ENCODE measurements at places on chromosomes 2 and 18.

DNA sequence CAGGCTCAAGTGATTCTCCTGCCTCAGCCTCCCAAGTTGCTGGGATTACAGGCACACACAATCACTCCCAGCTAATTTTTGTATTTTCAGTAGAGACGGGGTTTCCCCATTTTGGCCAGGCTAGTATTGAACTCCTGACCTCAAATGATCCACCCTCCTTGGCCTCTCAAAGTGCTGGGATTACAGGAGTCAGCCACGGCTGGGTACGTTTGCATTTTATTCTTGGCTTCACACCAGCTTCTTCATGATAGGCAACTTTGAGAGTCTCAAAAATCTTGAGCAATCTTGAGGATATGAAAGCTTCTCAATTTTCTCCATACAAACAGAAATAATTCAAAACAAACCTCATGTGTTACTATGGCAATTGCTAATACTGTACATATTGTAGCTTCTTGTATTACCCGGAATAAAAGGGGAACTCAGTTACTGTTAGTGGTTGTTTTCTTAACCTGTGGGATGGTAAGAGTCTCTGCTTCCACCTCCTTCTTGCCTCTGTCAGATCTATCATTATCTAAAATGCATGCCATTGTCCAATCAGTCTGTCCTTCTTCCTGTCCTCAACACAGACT, 102.9 kb upstream of the SYT4 start:
- H3K4me1 ChIP-seq: no peaks in the 10 kb centered on the region
- H3K36me3 ChIP-seq: no peaks in the 10 kb centered on the region
- no peak overlapping the region for H3K27ac ChIP-seq
- H3K27me3 ChIP-seq: no peaks in the 10 kb centered on the region
- no peak overlapping the region for H3K4me3 ChIP-seq
- no peak for DNase-seq

DNA sequence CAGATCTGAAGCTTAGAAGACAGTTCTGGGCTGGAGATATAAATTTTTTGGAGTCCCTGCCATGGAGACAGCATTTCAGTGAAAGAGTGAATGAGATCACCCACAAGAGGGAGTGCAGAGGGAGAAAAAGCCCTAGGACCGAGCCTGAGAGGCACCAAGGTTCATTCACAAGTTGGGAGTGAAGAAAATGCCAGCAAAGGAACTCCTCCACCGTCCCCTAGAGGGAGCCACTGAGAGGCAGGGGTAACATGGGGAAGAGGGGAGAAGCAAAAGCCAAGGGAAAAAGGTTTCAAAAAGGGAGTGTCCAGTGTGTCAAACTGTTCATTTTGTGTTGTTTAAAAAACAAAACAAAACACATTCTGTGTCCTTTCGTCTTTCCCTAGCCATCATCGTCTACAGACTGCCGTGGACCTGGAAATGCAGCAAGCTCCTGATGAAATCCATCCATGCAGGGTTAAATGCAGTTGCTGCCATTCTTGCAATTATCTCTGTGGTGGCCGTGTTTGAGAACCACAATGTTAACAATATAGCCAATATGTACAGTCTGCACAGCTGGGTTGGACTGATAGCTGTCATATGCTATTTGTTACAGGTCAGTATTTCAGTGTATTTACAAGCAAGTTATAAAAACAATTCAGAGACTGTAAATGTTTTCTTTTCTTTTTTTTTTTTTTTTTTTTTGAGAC, 19.1 kb downstream of the CYBRD1 start:
- H3K27me3 ChIP-seq: no peaks in the 10 kb centered on the region
- H3K36me3 ChIP-seq: peaks cover 6% of the 10 kb centered on the region
- H3K4me1 ChIP-seq: peaks cover 21% of the 10 kb centered on the region
- H3K4me3 ChIP-seq: no peak overlapping the region
- H3K27ac ChIP-seq: peak overlapping the region; percentile 72

GRCh38 chr2:157991932-157992331, 109.7 kb upstream of the UPP2 start:
- H3K27me3 ChIP-seq: no peaks in the 10 kb centered on the region
- no peaks in the 10 kb centered on the region for H3K4me1 ChIP-seq
- no peak overlapping the region for H3K4me3 ChIP-seq
- no peak overlapping the region for H3K27ac ChIP-seq

GRCh38 chr2:29920130-29920577, 1.2 kb downstream of the ALK start:
- H3K36me3 ChIP-seq: no peaks in the 10 kb centered on the region
- H3K27me3 ChIP-seq: peaks cover 13% of the 10 kb centered on the region
- H3K27ac ChIP-seq: no peak overlapping the region
- no peaks in the 10 kb centered on the region for H3K4me1 ChIP-seq

DNA sequence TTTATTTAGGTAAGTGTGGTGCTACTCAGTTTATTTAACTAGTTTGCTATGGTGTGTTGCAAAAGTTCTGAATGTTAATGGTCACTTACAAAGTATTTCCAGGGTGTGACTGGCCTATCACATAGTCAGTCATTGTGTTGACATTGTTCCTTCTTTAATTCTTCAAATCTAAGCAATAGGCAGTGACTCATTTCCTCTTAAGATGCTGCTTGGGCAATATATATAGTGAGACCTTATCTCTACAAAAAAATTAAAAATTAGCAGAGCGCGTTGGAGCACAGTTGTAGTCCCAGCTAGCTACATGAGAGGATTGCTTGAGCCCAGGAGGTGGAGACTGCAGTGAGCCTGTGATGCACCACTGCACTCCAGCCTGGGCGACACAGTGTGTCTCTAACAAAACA, 5.8 kb upstream of the CCDC88A start:
- H3K4me1 ChIP-seq: no peaks in the 10 kb centered on the region
- no peaks in the 10 kb centered on the region for H3K36me3 ChIP-seq
- H3K4me3 ChIP-seq: no peak overlapping the region

GRCh38 chr18:58354051-58354450, 274.8 kb downstream of the ALPK2 start:
- no peaks in the 10 kb centered on the region for H3K4me1 ChIP-seq
- no peak overlapping the region for H3K4me3 ChIP-seq
- DNase-seq: no peak
- no peaks in the 10 kb centered on the region for H3K36me3 ChIP-seq
- H3K27me3 ChIP-seq: no peaks in the 10 kb centered on the region

GRCh38 chr2:196182439-196183171, 11.2 kb upstream of the STK17B start:
- H3K4me3 ChIP-seq: no peak overlapping the region
- no peaks in the 10 kb centered on the region for H3K36me3 ChIP-seq
- H3K27ac ChIP-seq: peak overlapping the region; percentile 42
- peak; percentile 71 for DNase-seq

GRCh38 chr2:233112329-233112728, 52.2 kb downstream of the INPP5D start:
- peaks cover 24% of the 10 kb centered on the region for H3K4me1 ChIP-seq
- no peaks in the 10 kb centered on the region for H3K27me3 ChIP-seq
- H3K36me3 ChIP-seq: peaks cover 26% of the 10 kb centered on the region
- no peak overlapping the region for H3K27ac ChIP-seq

- no peak for DNase-seq
- H3K4me1 ChIP-seq: 0 out of 2 replicates have a peak, but pooled peaks cover 3% of the 10 kb centered on the region
- no peaks in the 10 kb centered on the region for H3K27me3 ChIP-seq
- peak overlapping the region; percentile 92 for H3K27ac ChIP-seq
- peak overlapping the region; percentile 98 for H3K4me3 ChIP-seq
Measured at GRCh38 chr2:64748561-64748960, 94.8 kb upstream of the SERTAD2 start.

DNA sequence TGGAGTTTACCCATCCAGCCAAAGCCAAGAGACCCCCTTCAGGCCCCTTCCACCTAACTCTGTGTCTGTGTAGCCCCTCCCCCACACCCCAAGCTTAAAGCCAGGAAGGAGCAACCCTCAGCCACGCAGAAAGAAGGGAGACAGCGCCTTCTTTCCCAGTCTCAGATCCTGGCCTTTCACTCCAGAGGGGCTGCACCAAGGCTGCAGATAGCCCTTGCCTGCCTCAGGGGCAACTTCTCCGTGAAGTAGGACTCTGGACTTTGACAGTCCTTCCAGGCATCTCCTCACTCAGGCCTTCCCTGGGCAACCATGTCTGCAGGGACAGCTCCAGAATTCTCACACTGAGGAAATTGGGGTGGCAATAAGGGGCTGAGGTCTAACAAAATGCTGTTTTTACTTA, 26.9 kb upstream of the EN1 start:
- no peaks in the 10 kb centered on the region for H3K36me3 ChIP-seq
- no peaks in the 10 kb centered on the region for H3K27me3 ChIP-seq
- H3K4me3 ChIP-seq: no peak overlapping the region
- H3K4me1 ChIP-seq: no peaks in the 10 kb centered on the region
- no peak for DNase-seq
- no peak overlapping the region for H3K27ac ChIP-seq

DNA sequence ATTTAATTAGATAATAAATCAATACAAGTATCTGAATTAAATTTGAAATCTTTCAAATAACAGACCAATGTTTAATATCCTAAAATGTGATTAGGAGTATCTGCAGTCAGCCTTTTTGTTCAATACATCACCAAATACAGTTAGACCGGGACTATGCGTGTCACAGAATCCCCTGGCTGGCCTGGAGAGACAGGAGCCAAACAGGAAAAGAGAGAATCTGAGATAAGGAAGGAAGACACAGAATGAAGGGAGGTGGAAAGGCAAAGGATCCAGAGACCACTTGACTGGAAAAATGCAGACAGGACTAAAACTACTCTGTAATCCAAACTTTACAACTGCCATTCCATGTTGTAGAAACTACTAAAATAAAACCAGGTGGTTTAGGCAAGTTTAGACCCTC, 66.3 kb downstream of the SIGLEC15 start:
- no peak overlapping the region for H3K4me3 ChIP-seq
- H3K27ac ChIP-seq: no peak overlapping the region
- H3K27me3 ChIP-seq: no peaks in the 10 kb centered on the region
- H3K4me1 ChIP-seq: no peaks in the 10 kb centered on the region

- no peak for DNase-seq
- no peaks in the 10 kb centered on the region for H3K27me3 ChIP-seq
- no peak overlapping the region for H3K4me3 ChIP-seq
- H3K27ac ChIP-seq: no peak overlapping the region
- no peaks in the 10 kb centered on the region for H3K36me3 ChIP-seq
Measured at GRCh38 chr2:226077841-226078240, 678.3 kb downstream of the NYAP2 start.

DNA sequence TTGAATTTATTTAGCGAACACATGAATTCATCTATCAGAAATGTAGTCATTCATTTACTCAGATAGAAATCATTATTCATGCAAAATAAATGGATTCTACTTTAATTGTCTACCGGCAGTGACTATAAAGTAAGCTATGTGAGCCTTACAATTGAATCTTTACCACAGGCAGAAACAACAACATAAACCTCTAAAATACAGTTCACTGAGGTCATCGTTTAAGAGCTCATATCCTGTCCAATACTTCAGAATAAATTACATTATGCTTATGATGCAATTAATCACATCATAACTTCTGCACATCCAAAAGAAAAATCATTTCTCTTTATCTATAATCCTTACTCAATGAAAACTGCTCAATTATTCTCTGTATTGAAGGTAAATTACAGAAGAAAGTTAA, 244.7 kb downstream of the HNMT start:
- H3K27ac ChIP-seq: no peak overlapping the region
- no peaks in the 10 kb centered on the region for H3K27me3 ChIP-seq
- DNase-seq: no peak

Measured in GM12878 (cell line).